ENCODE measurements at places on chromosomes 13 and 19. TPM values are rescaled to one million over a fixed set of nuclear protein-coding genes. Genes with fewer than 3 reads are reported as not detected.

TNFSF9 gene
- total RNA-seq = 1.3 TPM

DNA sequence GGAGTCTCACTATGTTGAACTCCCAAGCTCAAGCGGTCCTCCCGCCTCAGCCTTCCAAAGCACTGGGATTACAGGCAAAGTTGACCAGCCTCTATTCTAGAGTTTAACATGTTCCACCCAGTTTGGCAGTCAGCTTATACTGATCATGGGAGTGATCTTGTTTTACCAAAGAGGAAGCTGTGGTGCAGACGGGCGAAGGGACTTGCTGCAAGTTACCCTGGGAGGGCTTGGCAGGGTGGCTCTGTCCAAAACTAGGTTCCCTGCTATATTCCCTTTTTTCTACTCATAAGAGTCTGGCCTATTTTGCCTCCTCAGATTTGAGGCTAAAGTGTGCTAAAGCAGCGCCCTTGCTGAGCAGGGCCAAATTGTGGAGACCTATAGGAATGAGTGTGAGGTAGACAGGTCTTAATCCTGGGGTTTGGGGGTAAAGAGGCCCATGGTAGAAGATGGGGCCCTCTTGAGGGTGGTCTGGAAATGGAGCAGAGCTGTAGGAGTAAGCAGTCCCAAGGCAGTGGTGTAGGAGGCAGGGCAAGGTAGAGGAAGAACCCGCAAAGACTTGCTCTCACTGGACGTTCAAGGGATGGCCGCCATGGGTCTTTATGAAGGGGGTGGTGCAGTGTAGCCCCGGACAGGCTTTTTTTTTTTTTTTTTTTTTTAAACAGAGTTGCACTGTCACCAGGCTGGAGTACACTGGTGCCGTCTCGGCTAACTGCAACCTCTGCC is 3.3 kb downstream of the RPS19 start:
- no peak for DNase-seq

DNA sequence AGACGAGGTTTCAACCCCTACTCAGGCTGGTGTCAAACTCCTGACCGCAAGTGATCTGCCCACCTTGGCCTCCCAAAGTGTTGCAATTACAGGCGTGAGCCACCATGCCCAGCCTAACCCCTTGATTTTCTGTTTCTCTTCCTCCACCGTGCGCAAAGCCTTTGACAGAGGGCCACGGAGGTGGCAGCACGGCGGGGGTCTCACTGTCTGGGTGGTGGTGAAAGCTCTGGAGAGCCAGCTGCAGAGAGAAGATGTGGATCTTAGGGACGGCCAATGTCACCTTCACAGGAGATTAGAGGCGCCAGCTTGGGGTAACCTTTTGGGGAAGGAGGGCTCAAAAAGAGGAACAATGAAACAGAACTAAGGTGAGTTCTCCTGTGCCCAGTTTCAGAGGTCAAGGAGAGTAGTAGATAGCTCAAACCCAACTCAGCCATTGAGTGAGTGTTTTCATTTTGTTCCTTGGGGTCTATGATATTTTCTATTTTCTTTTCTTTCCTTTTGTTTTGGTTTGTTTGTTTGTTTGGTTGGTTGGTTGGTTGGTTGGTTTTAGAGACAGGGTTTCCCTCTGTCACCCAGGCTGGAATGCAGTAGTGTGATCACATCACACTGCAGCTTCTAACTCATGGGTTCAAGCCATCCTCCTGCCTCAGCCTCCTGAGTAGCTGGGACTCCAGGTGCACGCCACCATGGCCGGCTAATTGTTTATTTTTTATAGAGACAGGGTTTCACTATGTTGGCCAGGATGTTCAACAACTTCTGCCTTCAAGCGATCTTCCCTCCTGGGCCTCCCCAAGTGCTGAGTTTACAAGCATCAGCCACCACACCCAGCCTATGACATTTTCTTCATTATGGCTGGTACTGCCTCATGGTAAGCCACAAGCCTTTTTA is 37.7 kb downstream of the GPR42 start:
- no peak for DNase-seq

DNA sequence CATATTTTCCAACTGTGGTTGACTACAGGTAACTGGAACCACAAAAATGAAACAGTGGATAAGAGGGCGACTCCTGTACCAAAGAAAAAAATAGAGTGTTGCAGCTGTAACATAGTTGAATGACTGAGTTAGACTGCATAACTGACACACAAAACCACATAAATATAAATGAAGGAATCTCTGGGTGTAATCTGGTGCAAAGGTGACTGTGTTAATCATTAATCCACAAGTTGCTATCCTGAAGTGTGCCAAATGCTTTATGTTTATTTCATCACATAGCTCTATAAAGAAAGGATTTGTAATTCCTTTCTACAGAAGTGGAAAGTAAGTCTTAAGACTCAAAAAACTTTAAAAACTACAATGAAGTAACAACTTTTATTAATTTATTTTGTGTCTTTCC is 6.0 kb upstream of the GJB2 start:
- no peak for DNase-seq

- no peak for DNase-seq
Observed at GRCh38 chr19:40613690-40614621, 12.8 kb downstream of the LTBP4 start.
